ENCODE measurements at places on chromosomes 3 and 15.
A peak's percentile ranks its signal among the peaks of the same experiment; 100 is the strongest.

DNA sequence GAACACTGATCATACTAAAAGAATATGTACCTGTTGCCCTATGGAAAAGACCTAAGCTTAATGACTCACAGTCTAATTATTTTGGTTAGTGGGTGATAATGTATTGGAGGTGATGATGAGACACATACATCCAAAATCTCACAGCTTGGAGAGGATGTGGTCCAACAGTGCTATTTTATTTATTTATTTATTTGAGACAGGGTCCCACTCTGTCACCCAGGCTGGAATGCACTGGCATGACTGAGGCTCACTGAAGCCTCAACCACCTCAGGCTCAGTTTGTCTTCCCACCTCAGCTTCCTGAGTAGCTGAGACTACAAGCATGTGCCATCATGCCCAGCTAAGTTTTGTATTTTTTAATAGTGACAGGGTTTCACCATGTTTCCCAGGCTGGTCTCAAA is 35.0 kb downstream of the LPP start:
- DNase-seq, result no peak

DNA sequence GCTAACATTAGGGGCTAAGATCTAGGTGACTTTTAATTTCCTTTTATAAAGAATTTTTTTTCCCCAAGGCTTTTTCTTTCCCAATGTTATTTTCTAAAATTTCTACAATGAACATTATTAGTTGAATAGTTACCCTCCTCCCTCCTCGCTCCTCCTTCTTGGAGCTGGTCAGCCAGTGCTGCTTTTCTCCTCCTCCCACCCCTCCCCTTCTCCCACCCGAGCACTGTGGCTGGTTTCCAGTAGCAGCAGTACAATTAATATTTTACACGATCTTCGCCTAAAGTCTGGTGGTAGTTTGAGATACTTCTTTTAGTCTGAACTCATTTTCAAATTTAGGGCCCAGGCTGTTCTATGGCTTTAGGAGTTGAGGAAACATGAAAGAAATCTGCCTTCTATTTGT is 41.6 kb downstream of the EEFSEC start:
- no peak for DNase-seq

GRCh38 chr3:95758707-95759106 is 1055.7 kb upstream of the EPHA6 start:
- DNase-seq, result no peak

DNA sequence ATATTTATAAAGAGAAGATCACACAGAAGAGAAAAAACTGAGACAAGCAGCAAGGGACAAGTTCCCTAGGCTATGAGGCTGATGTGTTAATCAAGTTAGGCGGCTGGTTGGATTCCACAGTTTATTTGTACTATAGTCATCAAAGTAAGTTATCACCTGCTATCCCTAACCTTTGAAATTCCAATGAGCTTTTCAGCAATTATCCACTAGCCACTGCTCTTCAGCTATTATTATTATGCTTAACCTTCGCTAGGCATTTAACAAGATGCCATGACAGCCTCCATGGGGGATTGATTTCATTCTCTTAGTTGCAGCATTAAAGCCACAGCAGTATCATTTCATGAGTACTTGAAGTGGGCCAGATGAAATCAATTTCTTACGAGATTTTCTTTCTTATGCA is 699.5 kb upstream of the NAALADL2 start:
- no peak for DNase-seq

DNA sequence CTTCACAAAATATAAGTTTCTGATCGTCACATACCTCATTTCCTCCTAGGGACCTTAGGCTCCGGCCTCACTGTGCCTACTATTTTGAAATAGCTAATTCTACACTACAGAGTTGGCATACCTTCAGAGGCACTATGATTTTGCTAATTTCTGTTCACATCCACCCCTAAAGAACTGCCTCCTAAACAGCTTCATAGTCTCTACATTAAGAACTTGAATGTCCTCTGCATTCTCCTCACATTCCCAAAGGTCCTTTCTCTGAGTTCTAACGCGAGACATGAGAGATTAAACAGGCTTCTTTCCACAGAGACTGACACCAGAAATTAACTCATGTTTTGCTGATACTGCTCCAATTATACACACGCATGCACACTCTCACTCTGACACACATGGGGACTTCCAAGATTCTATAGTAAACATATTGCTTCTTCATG is 75.5 kb downstream of the DLG1 start:
- DNase-seq, result no peak

- DNase-seq, result no peak
Measured at GRCh38 chr3:9345041-9345440, 17.8 kb upstream of the THUMPD3 start.

DNA sequence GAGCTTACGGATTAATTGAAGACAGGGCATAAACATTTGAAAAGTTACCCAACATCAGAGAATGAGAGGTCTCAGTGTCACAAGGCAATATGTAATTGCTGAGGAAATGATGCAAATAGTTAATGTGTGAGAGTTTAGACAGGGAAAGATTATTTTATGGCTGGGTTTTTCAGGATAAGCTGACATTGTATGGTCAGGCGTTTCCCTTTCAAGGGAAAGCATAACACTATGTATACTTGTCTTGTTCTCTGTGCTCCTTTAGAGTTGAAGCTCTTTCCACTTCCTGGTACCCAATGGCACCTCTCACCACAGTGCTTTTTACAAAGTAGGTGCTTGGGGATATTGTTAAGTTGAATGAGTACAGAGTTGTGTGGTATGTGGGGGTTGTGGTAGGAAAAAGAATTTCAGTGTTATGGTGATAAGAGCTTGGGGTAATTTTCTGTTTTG is 19.9 kb downstream of the IQGAP1 start:
- DNase-seq, result no peak

DNA sequence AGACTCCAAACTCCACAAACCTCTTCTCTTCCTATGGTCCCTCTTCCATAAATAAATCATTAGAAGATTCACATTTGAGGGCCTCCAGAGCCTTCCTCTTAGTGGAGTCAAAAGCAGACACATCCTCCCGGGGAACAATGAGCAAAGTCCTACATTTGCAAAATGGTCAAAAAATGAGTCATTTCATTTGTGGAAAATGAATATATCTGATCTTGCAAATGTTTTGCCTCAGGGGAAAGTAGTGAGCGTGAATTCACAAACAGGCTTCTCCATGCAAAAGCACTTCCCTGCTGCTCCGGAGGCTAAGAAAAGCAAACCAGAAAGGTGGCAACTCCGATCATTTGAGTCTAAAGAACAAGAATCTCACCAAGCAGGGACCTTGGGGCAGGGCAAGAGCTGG is 86.7 kb upstream of the IQSEC1 start:
- DNase-seq, result no peak

GRCh38 chr15:82680200-82681102 is 29.2 kb downstream of the AP3B2 start:
- DNase-seq, result peak; percentile 54

DNA sequence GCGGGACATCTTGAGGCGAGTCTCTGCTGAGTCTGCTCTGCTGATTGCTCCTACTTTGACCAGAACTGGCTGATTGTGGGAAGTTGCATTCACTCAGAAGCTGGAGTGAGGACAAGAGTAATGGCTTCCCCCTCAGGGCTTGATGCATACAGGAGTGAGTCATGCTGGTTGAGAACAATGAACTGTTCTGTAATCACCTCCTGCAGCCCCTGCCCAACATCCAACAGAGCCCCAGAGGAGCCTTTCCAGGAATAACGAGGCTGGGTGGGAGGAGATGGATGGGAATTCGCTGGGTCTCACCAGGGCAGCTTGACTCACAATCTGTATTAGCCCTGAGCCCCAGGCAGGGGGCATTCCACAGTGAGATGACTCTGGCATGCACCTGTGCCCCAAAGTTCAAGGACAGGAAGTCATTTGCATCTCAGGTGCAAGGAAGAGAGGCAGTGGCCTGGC is 85.0 kb downstream of the RAB11A start:
- no peak for DNase-seq

- DNase-seq, result no peak
Measured at GRCh38 chr3:87088430-87088992, 97.6 kb upstream of the VGLL3 start.

DNA sequence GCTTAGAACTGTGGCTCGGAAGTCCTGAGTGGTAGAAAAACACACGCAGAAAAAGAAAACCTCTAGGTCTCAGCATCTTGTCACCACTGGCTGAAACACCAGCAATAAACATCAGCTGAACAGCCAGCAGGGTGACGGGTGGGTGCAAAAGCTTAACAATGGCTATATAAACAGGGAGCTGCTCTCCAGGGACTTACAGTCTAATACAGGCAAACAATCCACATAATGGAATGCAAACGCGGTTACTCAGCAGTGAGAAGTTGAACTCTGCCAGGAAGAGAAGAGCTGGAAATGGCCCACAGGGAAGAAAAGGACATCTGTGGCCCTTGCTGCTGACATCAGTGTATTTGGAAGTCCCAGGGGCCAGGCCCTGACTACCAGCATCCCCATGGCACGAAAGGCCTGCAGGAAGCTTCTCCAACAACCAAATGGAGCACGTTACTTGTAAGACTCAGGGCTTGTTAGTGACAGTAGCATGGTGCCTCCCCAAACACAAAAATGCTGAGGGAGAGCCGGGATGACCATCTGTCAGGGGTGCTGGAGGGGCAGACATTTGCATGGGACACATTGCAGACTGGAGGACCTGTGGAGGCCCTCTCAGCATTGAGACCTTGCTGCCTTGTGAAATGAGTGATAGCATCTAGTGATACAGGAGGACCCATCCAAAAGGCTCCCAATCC is 3.0 kb downstream of the HEG1 start:
- DNase-seq, result no peak

- DNase-seq, result no peak
Measured at GRCh38 chr3:172461530-172462138, 13.4 kb upstream of the GHSR start.

DNA sequence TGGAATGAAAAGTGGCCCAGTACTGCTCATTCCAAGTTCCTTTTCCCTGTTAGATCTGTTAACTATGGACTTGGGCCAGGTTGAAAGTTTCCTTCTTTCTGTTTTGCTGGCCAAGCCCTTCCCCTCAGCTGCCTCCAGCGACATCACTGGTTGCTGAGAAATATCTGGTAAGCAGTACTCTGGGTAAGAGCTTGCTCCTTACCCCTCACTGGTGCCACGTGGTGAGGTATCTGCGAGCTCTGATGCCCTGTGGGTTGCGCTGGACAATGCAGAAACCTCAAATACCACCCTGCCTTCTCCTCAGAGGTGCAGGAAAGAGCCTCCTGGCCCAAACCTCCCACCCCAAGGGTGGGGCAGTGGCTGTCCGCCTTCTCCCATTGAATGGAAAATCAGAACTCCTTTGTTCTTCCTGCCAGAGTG is 42.9 kb upstream of the APH1B start:
- no peak for DNase-seq

DNA sequence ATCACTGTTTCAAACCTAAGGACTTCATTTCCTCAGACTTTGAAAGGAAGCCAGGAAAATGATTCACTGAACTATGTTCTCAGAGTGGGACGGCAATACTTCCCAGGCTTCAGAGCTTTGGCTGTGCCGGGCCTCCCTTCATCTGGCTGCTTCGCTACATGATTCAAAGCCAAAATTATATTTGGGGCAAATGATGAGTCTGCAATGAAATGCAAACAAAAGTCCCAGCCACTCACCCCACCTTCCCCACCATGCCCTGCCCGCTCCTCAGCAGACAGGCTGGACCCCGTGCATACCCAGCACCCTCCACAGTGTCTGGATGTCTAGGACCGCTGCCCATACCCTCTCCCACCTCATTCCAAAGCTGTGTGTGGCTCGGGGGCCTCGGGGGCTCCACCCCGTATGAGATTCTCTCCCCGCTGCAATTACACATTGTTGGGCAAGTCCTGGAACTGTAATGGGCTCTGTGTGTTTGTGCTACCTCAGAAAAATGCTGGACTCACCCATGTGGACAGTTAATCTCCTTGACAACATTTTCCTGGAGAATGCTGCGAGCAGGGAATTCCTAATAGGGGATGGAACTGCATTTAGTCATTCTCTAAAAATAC is 32.2 kb downstream of the ATP10A start:
- DNase-seq, result no peak

DNA sequence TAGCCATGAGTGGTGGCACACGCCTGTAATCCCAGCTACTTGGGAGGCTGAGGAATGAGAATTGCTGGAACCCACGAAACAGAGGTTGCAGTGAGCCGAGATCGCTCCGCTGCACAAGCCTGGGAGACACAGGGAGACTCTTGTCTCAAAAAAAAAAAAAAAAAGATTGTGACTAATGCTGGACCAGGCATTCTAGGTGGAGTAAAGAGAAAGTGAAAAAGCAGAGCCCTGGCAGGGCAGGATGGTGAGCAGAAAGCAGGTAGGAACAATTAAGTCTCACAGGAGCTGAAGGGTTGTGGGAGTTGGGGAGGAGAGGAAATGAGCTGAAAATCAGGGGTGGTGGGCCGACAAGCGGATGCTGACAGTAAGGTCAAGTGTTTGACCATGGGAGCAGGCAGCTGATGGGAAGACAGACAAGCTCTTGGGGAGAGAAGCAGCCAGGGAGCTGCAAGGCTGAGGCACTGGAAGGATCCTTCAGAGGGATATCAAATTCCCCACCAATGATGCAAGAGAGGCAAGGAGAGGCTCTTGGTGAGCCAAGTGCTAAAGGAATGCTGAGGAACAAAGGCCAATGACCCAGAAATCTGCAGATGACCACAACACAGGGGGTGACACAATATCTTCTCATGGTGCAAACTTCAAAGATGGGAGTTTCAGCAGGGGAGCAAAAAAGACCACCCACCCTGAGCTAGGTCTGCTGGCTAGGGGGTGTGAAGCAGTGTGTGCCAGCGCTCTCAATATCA is 251.1 kb downstream of the ULK4 start:
- DNase-seq, result no peak

- DNase-seq, result no peak
Measured at GRCh38 chr3:51830345-51830744, 31.1 kb upstream of the IQCF2 start.

DNA sequence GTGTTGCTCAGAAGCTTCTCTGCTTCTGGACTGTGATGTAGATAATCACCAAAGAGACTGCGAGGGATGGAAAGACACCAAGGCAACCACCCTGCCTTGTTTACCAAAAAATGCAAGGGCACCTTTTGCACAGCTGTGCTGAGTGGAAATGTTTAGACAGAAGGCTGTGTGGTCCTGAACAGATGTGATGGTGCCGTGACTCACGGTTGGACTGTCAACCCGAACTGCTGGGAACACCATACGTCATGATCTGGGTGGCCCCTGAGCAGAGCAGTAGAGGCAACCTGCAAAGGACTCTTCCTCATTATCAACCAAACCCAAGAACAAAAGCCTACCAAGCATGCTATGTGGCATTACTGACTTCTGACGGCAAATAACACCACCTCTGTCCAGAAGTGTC is 61.3 kb upstream of the LPP start:
- no peak for DNase-seq

GRCh38 chr3:183844606-183845005 is 19.2 kb upstream of the MAP6D1 start:
- no peak for DNase-seq

DNA sequence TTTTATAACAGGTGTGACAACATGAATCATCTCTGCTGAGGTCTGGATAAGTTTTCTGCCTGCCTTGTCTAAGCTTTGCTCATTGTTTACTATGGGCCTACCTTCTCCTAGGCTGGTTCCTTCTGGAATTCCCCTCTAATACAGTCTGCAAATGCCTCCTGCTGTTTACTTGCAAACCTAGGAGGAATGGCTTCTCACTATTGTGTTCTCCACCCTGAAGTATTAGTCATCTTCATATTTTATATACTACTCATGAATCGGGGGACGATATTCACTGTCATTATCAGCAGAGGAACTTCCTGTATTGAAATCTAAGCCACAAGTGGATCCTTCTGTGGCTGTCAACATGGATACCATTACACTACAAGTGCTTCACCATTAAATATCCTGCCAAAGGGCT is 154.8 kb downstream of the PLCL2 start:
- no peak for DNase-seq
